Activated naive CD4-positive, alpha-beta T cell treated with anti-CD3 and anti-CD28 coated beads, Interleukin-2, amount 50 U/mL, for 72 hours (primary cell): ENCODE measurements at places on chromosomes 11 and 22. TPM values are rescaled to one million over a fixed set of nuclear protein-coding genes. Genes with fewer than 3 reads are reported as not detected.

Gene MPEG1
- not detected for total RNA-seq

Gene PDE3B
- total RNA-seq, result 42.5 TPM

Gene FAT3
- total RNA-seq, result not detected

Gene RAB3IL1
- total RNA-seq, result not detected

Gene GRAMD1B
- total RNA-seq, result 36.7 TPM

Gene FOSL1
- 7.4 TPM for total RNA-seq

Gene DAGLA
- total RNA-seq, result 0.19 TPM

Gene CELF1
- total RNA-seq, result 105 TPM

Gene MUC5AC
- total RNA-seq, result not detected

Gene RCN1
- total RNA-seq, result 27.2 TPM

Gene FOLR2
- total RNA-seq, result not detected

Gene MS4A6E
- not detected for total RNA-seq

Gene RBM4
- 87.0 TPM for total RNA-seq

DNA sequence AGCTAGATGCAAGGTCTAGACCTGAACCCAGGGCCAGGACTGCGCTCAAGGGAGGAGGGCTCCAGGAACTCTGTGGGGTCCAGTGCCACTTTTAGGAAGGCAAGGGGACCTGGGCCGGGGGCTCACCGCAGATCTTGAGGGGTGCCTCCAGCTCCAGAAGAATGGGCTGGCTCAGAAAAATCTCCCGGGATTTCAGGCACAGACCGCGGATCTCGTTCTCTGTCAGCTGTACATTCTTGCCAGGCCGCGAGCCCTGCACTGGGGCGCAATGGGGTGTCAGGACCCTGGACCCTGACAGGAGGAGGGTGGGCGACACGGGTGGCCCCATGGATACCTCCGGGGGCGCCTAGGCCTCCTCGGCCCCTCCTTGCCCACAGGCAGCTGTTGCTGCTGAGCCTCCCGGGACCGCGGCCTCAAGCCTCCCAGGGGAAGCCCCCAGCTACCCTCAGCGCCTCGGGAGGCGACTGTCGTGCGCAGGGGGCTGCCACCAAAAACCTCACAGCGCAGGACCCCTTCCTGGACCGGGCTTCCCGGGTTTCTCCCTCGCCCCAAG, 640 bp downstream of the PPP1CA start:
- DNase-seq, result no peak

GRCh38 chr11:77142091-77142975, 14.3 kb downstream of the MYO7A start:
- no peak for DNase-seq

GRCh38 chr22:43060183-43060582, 29.0 kb downstream of the TTLL1 start:
- DNase-seq, result peak; percentile 77

- DNase-seq, result no peak
These were observed 11.2 kb upstream of the SYT8 start for GRCh38 chr11:1823376-1824220.

- DNase-seq, result no peak
These were observed 13.0 kb upstream of the TBX1 start for GRCh38 chr22:19747551-19747950.

- DNase-seq, result no peak
These were observed 77.9 kb upstream of the PITPNB start for GRCh38 chr22:27996981-27997380.

DNA sequence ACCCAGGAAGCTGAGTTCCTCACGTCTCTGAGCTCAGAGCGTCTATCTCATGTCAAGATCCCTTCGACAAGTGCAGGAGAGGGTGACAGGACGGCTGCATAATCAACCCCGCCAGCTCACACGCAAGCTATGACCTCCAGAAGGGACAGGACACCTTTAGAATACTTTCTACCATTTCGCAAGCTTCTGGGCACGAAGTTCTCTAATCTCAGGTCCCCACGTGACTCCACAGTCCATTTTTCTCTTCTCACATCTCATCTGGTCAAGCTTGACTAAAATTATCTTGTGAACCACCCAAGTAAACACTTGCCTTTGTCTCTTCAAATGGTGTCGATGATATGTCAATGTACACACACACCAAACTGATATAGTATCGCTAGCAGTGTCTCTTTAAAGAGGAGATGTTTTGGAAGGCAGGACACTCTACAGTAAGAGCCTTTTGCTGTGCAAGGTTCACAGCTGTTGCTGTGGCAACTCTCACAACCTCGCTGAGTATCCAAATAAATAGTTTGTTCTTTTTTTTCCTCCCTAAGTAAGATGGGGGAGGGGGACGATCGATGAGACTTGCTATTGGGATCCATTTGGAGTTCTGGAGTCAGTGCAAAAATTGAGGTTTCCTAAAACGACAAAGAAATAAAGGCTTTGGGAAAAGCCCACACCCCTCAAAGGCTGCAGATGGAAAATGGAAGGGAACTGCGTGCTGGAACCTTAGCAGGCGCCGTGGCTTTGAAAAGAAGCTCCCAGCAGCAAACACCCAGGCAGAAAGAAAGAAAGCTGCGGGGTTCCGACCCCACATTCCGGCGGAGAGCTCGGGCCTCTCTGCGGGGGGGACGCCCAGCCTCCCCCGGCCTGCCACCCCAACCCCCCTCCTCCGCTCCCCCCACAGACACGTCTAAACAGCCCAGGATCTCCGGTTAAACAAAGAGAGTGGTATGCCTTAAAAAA, 215.4 kb upstream of the UBASH3B start:
- DNase-seq, result no peak

GRCh38 chr11:15276621-15277020, 161.9 kb downstream of the INSC start:
- DNase-seq, result no peak

DNA sequence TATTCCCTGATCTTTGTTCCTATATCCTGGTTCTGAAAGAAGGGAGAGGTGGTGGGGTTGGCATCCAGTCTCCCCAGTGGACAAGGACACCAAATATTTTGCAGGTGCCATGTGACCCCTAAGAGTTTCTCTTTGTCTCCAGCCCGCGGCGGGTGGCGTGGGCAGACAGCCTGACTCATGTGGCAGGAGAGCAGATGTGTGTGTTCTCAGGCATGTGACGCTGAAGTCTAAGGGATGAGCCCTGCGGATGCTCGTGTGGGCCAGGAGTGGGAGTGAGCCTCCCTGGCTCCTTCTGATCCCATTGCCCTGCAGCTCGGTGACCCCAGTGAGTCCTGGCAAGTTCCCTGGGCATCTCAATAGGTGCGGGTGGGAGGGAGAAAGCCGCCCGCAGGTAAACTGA, 94.8 kb upstream of the TBCEL start:
- DNase-seq, result no peak

- DNase-seq, result no peak
These were observed 666 bp downstream of the MSANTD4 start for GRCh38 chr11:106021181-106021966.

- no peak for DNase-seq
These were observed 170.8 kb downstream of the DDX10 start for GRCh38 chr11:108835624-108836023.

DNA sequence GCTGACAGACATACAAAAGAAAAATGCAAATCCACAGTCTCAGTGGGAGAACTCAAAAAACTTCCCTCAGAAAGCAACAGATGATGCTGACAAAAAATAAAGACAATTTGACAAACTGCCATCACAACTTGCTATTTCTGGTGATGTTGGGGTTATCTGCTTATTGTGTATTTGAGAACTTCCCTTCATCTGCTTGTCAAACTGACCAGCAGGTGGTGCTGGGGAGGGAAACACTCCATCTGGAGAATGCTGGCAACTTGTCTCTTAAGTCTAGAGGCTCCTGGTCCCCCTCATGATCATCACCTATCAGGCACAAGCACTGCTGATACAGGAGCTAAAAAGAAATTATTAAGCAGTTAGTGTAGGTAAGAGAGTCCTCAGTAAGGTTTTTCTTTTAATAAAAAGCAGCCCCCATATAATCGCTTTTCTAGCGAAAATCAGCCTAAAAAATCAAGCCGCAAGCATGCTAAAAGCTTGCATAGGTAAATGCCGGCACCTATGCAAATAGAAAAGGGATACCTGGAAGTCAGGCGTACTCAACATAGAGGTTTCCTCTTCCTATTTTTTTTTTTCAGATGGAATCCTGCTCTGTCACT, 9.8 kb upstream of the FAM111B start:
- DNase-seq, result no peak

GRCh38 chr11:36478700-36479329, 31.3 kb downstream of the TRAF6 start:
- DNase-seq, result peak; percentile 27

- DNase-seq, result peak; percentile 58
These were observed 557 bp downstream of the PACSIN2 start for GRCh38 chr22:43014316-43014868.

- DNase-seq, result no peak
These were observed 3.2 kb downstream of the THAP7 start for GRCh38 chr22:20998411-20999336.

DNA sequence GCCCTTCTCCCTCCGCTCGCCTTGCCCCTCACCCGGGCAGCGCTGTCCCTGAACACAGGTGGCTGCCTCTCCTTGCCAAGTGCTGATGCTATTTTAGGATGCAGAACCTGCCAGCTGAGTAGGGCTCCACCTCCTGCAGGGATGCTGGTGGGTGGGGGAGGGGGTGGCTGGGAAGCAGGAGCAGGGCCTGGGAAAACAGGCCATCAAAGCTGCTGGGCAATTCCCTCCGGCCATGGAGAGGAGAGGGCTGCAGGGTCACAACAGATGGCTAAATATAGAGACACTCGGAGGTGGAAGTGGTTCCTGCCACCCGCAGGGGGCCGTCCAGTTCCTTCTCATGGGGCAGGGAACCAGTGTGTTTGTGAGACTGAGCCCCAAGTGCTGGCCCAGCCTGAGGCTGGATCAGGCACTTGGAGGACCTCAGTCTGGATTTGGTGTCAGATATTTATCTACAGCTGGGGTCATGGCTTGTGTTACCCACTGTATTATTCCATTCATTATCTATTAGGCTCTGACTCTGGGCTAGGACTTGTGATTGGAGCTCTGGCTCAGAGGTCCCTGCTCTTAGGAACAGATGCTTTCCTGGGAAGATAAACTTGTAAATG, 59.6 kb downstream of the LRRC32 start:
- no peak for DNase-seq

GRCh38 chr11:69398529-69399492, 82.7 kb upstream of the LINC01488 start:
- no peak for DNase-seq

DNA sequence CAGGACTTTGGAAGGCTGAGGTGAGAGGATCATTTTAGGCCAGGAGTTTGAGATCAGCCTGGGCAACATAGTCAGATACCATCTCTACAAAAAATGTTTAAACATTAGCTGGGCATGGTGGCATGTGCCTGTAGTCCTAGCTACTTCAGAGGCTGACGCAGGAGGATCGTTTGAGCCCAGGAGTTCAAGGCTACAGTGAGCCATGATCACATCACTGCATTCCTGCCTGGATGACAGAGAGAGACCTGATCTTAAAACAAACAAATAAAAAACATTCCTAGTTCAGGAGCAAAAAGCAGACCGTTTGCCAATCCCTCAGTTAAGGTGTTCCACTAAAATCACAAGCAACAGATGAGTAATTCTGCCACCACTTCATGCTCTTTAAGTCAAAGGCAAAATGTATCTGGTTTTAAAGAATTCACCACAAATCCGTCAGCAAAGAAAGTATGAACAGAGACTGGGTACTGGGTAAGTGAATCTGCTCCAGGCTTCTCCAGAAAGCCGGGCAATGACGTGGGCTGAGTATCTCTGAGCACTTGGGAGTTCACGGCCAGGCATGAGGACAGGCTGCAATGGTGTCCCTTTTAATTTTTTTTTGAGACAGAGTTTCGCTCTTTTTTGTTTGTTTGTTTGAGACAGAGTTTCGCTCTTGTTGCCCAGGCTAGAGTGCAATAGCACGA, 19.5 kb downstream of the CLTCL1 start:
- no peak for DNase-seq

GRCh38 chr11:124807660-124808270, 7.6 kb upstream of the MSANTD2 start:
- DNase-seq, result no peak

DNA sequence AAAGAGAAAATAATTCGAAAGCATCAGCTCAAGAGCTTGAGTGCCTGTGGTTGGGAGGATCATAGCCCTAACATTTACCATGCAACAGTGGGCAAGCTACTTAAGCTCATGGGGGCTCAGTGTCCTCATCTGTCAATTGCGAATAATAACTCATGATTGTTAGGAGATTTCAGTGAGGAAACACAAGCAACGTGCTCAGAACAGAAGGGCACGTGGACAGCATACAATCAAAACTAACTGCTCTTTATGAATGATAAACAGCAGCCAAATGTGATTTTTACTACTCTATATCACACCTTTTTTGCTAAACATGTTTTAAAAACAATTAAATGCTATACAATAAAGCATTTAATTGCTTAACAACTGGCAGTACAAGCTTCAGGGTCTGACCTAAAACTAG, 310.1 kb upstream of the NARS2 start:
- no peak for DNase-seq

GRCh38 chr22:44709881-44710392, 7.9 kb downstream of the PRR5 start:
- DNase-seq, result no peak

DNA sequence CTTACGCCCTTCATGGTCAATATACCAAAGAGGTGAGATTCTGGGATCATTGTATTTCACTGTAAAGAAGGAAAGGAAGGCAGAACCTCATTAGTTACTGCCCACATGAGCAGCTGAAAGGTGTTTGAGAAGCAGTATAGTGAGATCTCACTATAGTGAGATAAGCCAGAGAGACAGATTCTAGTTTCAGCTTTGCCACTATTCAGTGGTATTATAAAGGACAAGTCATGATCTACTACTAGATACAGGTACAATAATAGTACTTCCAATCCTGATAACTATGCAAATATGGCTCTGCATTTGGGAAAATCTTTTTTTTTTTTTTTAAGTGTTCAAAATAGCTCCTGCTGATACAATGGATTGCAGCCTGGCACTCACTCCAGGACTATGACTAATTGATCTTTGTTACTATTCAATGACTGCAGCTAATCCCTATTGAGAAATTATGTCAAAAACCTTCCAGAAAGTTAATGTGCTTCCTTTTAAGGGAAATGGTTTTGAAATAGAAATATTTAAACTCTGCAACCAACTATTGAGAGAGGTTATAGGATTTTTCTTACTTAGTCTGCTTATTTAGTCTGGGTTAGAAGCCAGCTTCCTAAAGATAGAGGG, 8.3 kb upstream of the DLAT start:
- no peak for DNase-seq

DNA sequence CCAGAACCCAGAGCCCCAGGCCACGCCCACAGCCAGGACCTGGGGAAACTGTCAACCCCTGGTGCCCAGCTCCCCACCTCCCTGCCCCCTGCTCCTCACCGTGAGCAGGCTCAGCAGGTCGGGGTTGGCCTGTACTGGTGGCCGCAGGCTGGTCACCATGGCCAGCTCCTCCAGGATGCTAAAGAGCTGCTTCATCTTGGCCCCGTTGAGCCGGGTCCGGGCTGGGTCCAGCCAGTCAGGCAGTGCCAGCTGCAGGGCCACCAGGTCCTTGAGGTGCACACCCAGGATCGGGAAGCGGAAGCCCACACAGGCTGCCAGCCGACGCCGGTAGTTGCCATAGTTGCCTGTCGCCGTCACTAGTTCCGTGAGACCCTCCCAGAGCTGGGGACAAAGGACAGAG, 7.3 kb downstream of the RASGRP2 start:
- no peak for DNase-seq

- no peak for DNase-seq
These were observed 38.4 kb downstream of the ZC3H12C start for GRCh38 chr11:110131386-110132123.

GRCh38 chr11:17116117-17116516, 38.6 kb upstream of the RPS13 start:
- DNase-seq, result no peak

- DNase-seq, result no peak
These were observed 1.4 kb downstream of the TRPC6 start for GRCh38 chr11:101582236-101582988.
